Stimulated activated CD8-positive, alpha-beta memory T cell treated with anti-CD3 and anti-CD28 coated beads, Interleukin-7, amount 100 ng/mL, for 1 hour (primary cell): ENCODE measurements at places on chromosomes 1 and 21.

DNA sequence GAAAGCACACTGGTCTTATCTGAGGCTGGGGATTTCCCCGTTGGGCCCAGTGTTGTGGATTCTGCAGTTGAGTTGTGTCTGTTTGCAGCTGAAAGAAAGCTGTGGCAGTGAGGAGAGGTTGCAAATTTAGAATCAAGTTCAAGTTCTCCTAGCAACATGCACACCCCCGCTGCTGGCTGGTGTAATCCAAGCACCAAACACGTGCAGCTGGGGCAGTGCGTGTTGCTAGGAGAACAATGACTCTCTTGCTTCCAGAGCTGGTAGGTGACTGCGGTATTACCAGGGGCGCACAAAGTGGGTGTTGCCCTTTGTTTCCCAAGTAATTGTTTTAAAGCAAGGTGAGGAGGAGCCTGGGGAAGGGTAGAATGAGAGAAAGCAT, 91.5 kb downstream of the IER5 start:
- no peak for DNase-seq

DNA sequence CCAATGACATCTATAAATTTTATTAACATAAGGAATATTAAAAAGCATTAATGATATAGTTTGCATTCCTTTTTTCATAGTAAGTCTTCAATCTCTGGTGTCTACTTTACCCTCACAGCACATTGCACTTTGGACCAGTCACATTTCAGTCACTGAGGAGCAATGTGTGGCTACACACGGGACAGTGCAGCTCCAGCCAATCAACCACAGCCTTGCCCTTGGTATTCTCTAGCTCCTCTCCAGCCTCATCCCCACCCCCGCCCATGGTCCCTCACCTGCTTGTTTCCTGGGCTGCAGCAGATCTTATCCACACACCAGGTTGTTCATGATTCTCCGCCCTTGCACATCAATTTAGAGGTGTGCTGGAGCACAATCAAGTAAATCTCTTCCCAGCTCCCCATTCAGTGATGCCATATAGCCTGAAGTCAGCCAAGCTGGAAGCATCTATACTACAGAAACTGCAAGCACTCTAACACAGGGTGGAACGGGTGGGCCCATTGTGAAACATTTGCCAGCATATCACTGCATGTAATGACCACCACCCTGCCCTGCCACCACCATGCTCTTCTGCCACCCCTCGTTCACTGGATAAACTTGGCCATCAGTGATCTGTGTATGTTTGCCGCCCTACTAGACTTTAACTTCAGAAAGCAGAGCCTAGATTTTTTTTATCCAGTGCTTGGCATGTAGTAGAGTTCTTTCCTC, 93.0 kb upstream of the SLC44A3 start:
- DNase-seq = no peak

DNA sequence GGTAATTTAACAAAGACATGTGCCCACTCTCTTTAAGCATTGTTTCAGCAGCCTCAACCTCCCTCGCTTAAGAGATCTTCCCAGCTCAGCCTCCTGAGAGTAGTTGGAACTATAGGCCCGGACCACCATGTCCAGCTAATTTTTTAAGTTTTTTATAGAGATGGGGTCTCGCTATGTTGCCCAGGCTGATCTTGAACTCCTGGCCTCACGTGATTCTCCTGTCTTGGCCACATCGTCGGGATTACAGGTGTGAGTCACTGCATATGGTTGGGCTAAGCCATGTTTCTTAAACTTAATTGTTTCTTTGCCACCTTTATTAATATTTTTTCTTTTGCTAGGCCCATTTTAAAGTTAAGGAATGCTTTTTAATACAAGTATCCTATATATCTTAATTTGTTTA, 18.6 kb upstream of the AGPAT3 start:
- DNase-seq = no peak

GRCh38 chr21:46159841-46160656, 4.7 kb upstream of the FTCD start:
- no peak for DNase-seq

GRCh38 chr21:36756527-36756926, 57.6 kb downstream of the SIM2 start:
- DNase-seq = no peak

- DNase-seq = no peak
These were observed 75.5 kb upstream of the IPO9 start for GRCh38 chr1:201753492-201753891.

- DNase-seq = no peak
These were observed 3.4 kb upstream of the NVL start for GRCh38 chr1:224333309-224333926.

- DNase-seq = no peak
These were observed 39.2 kb downstream of the SYT6 start for GRCh38 chr1:114114185-114115094.

DNA sequence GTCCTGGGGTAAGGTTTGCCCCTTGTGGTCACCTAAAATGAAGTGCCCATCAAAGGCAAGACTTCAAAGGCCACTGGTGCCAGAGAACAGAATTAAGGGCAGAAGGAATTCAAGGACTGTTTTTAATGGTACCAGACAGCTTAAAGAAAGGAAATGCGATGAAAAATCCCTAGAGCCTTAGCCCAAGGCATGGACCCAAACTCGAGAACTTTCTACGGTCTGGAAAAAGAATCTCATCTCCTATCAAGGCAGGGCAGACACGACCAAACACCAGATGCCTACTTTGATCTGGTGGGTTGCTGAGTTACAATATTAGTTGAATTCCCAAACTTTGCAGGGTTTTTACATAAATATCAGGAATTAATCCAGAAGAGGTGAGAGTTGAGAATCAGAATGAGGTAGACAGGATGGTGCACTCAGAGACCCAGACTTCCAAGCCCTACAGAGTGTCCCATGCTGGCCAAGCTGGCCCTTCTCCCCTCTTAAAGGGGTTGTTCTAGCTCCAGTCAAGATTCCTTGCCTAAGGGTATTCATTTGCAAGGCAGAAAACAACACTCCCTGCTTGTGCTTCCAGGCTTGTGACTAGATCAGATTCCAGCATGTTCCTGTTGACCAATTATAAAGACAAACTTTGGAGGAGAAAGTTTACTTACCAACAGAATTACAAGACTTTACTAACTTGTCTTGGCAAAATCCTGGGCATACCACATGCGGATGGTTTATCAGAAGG, 48.0 kb downstream of the EDN2 start:
- DNase-seq = no peak

DNA sequence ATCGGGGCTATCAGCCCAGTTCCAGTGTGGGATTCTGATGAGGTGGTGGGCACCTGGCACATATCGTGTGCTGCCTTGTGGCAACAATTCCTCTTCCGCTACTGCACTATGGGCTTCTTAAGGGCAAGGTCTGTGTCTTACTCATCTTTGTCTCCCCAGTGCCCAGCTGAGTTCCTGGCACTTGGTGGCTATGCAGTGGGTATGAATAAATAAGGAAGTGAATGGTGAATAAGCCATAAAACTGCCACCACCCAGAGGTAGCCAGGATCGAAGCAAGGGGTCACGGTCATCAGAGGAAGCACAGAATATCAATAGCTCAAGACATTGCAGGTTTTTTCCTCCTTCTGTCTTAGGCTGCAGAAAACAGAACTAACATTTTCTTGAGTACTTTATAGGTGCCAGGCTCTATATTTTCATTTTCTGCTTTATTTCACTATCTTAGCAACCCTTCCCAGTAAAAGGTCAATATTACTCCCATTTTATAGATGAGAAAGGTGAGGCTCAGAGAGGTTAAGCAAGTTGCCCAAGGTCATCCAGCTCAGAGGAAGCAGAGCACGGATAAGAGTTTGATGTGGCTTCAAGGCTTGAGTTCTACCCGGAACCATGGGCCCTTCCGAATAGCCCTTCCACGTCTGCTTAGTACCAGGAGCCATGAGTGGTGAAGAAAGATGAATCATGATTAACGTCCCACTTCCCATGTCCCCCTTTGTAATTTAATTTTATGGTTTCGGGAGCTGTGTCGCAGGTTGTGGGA, 10.2 kb downstream of the C1orf94 start:
- no peak for DNase-seq

DNA sequence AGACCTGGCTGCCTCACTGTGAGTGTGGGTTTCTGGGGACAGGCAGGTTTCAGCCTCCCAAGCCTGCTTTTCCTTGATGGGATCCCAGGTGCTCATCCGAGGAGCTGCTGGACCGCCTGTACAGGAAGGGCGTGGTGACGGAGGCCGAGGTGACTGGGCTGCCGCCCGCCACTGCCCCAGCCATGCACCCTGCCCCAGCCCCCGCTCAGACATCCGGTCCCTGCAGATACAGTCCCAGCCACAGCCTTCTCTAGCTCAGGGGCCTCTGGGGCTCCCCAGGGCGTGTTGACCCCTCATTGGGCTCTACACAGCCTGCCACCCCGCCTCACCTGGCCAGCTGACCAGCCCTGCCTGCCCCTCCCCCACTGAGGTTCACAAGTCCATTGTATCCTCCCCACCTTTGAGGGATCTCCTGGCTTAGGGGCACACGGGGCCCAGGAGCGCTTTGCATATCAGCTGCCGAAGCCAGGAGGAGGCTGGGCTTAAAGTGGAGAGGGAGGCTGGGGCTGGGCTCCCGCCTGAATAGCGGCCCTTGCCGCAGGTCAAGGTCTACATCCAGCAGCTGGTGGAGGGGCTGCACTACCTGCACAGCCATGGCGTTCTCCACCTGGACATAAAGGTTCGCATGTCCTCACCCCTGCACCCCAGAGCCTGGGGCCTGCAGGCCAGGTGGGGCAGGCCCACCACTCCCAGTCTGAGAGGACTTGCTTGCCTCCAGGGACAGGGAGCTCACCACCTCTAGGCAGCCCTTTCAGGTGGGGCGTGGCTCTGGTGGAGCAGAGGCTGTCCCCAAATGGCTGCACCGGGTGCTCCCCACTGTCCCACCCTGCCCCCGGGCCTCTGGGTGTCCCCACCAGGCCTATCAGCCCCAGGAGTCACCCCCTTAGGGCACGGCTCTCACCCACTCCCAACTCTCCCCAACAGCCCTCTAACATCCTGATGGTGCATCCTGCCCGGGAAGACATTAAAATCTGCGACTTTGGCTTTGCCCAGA, 38.5 kb downstream of the TRIM11 start:
- no peak for DNase-seq

GRCh38 chr1:201042779-201043461, 19.4 kb upstream of the KIF21B start:
- DNase-seq = peak; percentile 40

- no peak for DNase-seq
These were observed 255.1 kb upstream of the FGGY start for GRCh38 chr1:59041646-59042277.

- DNase-seq = no peak
These were observed 107.9 kb upstream of the RAB4A start for GRCh38 chr1:229162825-229163515.

DNA sequence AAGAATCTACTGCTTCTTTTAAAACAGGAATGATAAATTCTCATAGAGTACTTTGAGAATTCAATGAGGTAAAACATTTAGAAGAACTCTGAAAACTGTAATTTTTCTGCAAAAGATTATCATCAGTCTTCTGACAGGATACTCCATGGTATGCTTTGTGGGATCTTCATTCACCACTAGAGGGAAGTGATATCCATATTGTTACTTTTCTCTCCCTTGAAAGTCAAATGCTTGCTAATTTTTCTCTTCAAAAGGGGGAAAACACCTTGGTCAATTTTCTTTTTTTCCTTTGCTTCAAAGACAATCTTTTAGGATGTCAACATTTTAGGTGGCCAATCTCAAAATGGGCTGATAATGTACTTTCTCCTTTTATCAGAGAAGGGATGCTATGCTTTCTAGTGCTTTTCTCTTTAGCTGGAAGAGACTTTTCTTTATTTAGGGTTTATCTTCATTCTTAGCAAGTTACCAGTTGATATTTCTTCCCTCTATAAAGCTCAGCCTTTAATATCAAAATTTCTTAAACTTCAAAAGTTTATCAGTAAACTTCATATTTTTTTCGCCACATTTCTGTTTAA, 95.5 kb downstream of the NEGR1 start:
- DNase-seq = no peak

- DNase-seq = no peak
These were observed 12.0 kb upstream of the SLAMF6 start for GRCh38 chr1:160534823-160535605.

- no peak for DNase-seq
These were observed 71.7 kb downstream of the PRRX1 start for GRCh38 chr1:170735366-170736263.

- DNase-seq = no peak
These were observed 189.5 kb downstream of the SIPA1L2 start for GRCh38 chr1:232440325-232441035.

DNA sequence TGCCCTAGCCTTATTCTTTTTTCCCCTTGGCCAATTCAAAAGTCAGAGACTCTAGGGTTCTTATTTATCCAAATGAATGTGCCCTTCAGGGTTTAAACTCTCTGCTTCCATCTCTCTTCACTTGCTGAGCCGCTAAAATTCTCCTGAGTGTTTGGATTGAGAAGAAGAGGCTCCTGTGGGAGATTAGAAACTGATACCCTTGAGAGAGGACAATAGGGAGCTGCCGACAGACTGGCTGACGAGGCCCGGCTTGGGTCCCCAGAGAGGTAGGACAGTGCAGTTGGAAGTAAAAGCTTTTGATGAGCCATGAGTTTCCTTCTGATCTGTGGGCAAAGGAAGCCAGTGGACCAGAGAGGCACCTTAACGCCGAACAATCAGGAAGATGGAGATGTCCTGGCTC, 41.3 kb upstream of the UBE2U start:
- no peak for DNase-seq

DNA sequence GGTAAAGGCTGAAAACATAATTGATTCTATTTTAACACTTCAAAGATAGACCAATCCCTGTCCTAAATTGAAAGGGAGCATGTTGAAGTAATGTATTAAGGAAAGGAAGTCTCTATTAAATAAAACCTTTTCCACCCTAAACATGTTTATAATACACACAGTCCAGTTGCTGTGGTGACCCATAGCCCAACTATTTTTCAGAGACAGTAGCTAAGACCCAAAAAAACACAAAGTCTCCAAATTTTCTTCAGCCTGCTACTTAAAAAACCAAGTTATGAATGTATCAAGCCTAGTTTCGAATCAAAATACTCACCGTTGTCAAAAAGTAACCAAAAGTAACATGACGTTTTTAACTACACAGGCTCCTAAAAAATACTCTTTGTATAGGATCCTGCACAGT, 1.6 kb downstream of the ELK4 start:
- no peak for DNase-seq

- DNase-seq = peak; percentile 67
These were observed 1.8 kb downstream of the COL9A2 start for GRCh38 chr1:40315239-40315794.
